ENCODE measurements at places on chromosomes 1 and 21.

DNA sequence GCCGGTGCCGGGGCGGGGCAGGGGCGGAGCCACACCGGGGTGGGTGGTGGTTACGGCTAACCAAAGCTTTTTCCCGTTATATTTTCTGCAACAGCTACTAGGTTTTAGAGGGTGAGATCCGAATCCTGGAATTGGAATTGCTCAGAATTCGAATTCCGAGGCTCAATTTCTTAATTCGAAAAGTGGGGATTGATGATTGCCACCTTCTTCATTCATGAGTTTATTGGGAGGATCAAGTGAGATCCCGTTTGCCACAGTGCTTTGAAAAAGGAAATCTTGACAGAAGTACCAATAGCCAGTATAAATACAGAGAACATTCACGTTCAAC lies 207 bp upstream of the SVBP start:
- DNase-seq = no peak

DNA sequence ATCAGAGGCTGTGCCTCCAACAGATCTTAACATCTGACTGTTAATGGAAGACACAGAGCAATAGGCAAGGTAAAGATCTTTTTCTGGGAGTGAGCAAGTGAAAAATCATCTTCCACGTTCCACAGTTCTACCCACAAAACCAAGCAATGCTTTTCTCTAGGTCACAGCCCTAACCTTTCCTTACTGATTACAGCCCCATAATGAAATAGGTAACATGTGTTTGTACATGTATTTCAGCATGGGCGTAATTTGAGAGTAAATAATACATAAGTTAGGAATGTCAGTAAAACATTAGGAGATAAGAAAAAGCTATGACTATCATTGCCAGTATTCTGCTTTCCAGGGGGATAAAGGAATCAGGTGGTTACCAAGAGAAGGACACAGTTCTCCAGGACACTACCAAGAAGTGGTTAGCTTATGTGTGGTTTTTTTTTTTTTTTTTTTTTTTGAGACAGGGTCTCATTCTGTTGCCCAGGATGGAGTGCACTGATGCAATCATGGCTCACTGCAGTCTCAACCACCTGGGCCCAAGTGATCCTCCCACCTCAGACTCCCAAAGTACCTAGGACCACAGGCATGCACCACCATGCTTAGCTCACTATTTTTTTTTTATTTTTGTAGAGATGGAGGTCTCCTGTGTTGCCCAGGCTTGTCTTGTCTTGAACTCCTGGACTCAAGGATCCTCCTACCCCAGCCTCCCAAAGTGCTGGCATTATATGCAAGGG lies 72.0 kb downstream of the DAP3 start:
- no peak for DNase-seq

GRCh38 chr1:180923021-180923841 lies 10.5 kb downstream of the KIAA1614 start:
- no peak for DNase-seq

DNA sequence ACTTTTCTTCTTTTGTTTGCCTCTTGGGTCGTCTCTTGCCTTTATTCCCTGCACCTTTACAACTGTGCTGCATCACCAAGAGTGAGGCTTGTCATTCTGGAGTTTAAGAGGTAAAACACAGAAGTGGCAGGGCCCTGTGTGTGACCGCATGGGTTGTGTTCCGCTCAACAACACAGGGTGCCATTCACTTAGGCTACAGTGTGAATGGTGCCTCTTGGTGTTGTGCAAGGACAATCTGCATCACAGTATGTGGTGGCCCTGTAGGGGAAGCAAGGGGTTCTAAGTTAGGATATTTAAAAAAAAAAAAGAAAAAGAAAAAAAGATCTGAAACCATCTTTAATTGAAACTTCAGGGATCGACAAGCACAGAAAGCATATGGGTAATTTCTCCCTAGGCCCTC lies 38.2 kb downstream of the BRINP2 start:
- DNase-seq = no peak

- no peak for DNase-seq
These were observed 219.0 kb upstream of the POU3F1 start for GRCh38 chr1:38265293-38266196.

- no peak for DNase-seq
These were observed 39.1 kb upstream of the ZC3H11B start for GRCh38 chr1:219651993-219652392.

DNA sequence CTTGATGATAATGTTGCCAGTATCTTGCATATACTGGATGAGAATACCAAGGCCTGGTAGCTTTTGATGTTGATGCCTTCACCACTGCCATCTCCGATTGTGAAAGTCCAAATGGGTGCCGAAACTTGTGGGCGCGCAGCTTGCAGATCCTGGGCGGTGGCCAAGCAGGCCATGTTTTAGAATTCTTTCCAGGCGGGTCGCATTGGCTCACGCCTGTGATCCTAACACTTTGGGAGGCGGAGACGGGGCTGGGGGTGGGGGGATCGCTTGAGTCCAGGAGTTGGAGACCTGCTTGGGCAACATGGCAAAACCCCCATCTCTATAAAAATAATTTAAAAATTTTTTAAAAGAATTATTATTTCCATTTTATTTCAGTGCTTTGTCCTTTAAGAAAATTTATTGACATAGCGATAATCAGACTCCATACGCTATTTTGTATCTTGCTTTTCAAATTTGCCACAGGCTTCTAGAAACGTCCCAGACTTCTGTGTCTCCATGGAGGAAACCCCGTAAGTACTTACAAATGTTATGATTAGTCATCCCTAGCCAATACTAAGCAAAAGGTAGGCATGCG lies 592 bp upstream of the ZNF326 start:
- no peak for DNase-seq
